Glomerular endothelial cell (primary cell): ENCODE measurements at places on chromosomes 7 and 10. TPM values are rescaled to one million over a fixed set of nuclear protein-coding genes. Genes with fewer than 3 reads are reported as not detected.

- DNase-seq, result no peak
Measured at GRCh38 chr7:107234436-107234835, 65.6 kb downstream of the HBP1 start.

DNA sequence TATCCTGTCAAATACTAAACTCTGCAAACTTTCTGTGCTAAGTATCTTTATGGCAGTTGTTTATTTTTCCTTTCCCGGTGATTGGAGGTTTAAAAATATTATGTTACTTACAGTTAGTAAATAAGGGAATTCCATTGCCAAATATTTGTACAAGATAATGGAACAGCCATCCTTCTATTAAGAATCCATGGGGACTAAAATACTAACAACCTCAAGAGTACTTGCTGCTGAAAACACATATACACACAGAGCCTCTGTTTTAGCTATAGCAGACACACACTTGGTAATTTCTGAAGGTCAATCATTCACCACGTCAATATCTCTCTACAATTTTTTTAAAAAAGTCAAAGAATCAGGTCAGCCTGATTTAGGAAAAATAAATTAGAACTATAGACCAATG, 32.4 kb downstream of the TSPAN12 start:
- DNase-seq, result no peak

DNA sequence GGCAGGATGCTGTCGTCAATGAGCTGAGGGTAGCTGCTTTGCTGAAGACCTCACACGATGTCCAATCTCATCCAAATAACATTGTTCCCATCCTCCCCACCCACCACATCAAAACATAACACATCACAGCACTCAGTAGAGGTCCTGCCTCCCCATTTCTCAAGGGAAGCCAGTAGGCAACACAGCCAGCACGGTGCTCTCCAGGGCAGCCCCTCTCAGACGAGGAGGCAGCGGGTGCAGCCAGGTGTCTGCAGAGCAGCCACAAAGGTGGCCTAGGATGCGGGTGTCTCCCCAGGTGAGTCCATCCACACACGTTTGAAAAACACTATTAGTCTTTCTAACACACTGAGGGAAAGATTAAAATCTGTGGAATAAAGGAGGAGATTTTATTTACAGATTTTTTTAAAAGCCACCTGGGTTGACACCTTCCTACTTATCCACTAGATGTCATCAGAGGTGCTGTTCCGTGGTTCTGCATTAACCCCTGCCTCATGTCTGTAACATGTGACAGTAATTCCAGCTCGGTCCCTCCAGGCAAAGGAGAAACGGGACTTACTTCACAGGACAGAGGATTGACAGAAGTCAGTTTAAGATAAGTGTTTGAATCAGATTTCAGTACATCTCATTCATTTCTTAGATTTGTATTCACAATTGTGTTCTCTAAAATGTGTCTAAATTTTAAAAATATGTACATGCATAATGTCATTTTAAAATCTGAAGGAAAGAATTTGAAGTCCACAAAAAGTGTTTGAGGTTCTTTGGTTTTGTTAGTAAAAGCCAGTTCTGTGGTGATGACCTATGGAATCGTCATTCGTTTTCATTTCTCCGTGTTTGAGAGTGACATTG, 68.0 kb downstream of the LANCL2 start:
- no peak for DNase-seq

- DNase-seq, result no peak
Measured at GRCh38 chr7:115356999-115357702, 435.3 kb downstream of the MDFIC start.

DNA sequence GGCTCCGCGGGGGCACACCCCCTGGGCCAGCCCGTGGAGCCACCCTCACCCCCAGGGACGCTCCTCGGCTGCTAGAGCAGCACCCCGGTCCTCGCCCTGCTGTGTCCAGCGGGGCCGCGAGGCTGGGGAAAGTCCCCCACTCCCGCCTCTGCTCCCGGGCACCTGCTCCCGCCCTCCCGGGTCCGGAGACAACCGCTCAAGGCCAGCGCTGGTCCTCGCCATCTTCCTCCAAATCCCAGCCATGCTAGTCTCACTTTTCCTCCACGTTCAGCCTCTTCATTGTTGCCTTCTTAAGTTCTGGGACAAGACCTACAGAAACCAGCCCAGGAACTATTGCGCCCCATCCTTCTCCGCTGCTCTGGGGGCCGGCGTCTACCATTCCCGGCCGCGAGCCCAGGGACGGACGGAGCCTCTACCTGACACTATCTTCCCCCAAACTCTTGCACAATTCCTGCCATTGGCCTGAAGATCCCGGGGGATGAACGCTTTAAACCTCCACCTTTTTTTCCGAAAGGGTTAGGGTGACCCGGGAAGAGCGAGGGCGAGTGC, 4.8 kb upstream of the KCP start:
- no peak for DNase-seq

DNA sequence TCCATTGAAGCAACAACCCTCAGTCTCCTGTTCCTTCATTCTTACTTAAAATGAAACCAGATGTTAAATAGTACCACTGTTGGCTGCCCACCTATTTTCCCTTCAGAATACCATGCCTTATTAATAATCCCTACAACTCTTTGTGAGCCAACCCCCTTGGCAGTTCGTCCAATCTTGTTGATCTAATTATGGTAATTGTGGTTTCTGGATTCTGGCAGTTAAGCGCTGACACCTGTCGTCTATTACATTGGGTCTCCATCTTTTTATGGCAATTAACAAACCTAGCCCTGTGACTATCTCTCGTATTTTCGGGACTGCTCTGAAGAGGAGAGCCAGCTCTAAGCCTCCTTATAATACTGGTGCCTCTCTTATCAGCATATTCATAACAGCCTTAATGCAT, 432.0 kb downstream of the ATRNL1 start:
- DNase-seq, result no peak

DNA sequence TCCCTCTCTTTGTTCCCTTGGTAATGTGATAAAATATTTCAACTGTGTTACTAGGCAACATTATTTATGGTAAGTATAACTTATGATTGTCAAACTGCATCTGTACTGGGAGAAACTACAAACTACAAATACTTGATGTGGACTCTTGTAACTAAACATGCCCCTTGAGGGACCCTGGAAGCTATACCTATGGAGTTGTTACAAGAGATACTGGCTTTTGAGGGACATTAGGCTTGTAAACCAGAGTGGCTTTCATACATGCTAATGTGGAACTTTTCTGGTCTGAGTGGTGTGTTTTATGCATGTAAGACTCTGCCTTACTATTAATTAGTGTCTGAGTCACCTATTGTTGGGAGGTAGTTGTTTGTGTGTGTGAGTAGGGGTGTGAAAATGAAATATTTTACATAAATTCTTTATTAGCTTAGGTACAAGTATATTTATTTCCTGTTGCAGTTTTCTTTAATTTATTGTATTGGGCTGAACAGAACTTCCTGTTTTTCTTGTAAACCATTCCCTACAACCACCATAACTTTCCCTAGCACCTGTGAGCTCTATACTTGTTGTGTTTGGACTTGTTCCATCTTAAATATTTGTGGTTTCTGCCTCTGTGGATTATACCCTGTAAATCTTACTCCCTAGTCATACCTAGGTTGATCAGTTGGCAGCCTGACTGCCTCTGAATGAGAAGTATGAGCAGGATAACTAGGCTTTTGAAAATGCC, 49.8 kb downstream of the STK31 start:
- peak; percentile 52 for DNase-seq

GRCh38 chr10:75095631-75096030, 15.8 kb upstream of the SAMD8 start:
- DNase-seq, result no peak

- DNase-seq, result no peak
Measured at GRCh38 chr10:127399668-127400067, 149.4 kb upstream of the NPS start.

- no peak for DNase-seq
Measured at GRCh38 chr7:151714201-151714600, 162.7 kb downstream of the PRKAG2 start.

DNA sequence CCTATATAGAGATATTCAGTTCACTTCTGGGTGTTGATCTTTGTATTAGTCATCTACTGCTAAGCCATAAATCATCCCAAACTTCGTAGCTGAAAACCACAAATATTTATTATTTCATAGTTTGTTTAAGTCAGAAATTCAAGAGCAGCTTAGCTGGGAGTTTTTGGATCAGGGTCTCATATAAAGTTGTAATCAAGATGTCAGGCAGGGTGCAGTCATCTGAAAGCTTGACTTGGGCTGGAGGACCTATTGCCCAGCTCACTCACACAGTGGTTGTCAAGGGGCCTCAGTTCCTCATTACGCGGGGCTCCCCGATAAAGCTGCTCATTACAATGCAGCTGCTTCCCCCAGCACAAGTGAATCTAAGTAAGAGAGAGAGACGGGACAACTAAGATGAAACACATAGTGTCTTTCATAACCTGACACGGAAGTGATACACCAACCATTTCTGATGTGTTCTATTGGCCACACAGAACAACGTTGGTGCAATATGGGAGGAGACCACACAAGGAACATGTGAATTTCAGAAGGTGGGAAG, 15.7 kb downstream of the PPP1R3C start:
- no peak for DNase-seq

- no peak for DNase-seq
Measured at GRCh38 chr7:131681961-131682360, 125.5 kb upstream of the PODXL start.

- no peak for DNase-seq
Measured at GRCh38 chr10:59876695-59877094, 29.7 kb downstream of the CCDC6 start.

GRCh38 chr10:4939224-4940072, 23.8 kb upstream of the AKR1C1 start:
- DNase-seq, result no peak

DNA sequence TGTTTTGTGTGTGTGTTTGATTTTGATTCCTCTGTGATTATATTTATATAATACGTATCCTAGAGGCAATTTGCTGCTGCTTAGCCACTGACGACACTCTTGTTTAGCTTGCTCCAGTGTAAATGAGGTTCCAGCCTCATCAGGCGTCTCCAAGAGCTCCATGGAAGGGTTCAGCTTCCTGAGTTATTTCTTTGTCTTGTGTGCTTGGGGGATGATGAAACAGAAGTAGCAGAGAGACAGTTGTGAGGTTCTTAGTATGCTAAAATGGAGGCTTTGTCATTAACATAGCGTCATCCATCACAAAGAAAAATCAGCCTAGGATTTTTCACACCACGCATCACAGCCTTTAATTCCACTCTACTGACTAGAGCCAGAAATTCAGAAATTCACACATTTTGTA, 85.1 kb downstream of the KLF6 start:
- no peak for DNase-seq

- DNase-seq, result no peak
Measured at GRCh38 chr10:120946497-120946896, 95.3 kb downstream of the WDR11 start.

GRCh38 chr10:35236739-35237138, 99.6 kb upstream of the CCNY start:
- DNase-seq, result no peak

GRCh38 chr10:50367732-50368131, 116.4 kb upstream of the ASAH2 start:
- DNase-seq, result peak; percentile 39

DNA sequence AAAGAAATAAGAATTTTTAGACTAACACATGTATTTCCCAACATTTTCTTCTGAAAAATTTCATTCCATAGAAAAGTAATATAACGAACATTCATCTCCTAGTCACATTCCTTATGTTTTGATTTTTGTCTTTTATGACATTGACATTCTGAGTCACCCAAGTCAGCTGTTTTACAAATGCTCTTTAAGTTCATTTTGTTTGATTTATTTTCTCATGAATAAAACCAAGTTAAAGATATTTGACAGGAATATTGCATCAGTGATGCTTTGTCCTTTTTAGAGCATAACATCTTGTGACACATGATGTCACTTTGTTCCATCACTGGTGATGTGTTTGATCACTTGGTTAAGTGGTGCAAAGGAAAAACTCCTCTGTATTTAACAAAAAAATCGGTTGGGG, 48.4 kb downstream of the HGF start:
- no peak for DNase-seq

GRCh38 chr10:98621630-98622029, 174.9 kb upstream of the HPS1 start:
- DNase-seq, result no peak

- DNase-seq, result no peak
Measured at GRCh38 chr7:54109501-54109900, 432.7 kb upstream of the VSTM2A start.

The SLC18A3 gene
- total RNA-seq, result not detected in 2 replicates

The ASB10 gene
- not detected in 2 replicates for total RNA-seq

The RBM33 gene
- total RNA-seq, result 19.1 and 34.6 TPM in 2 replicates

The INA gene
- 3.4 and 4.3 TPM in 2 replicates for total RNA-seq

The CARD11 gene
- 3.5 and 4.6 TPM in 2 replicates for total RNA-seq

The NEBL gene
- 0.44 and 0.47 TPM in 2 replicates for total RNA-seq
